ENCODE measurements at places on chromosomes 4 and X. TPM values are rescaled to one million over a fixed set of nuclear protein-coding genes. Genes with fewer than 3 reads are reported as not detected.

DNA sequence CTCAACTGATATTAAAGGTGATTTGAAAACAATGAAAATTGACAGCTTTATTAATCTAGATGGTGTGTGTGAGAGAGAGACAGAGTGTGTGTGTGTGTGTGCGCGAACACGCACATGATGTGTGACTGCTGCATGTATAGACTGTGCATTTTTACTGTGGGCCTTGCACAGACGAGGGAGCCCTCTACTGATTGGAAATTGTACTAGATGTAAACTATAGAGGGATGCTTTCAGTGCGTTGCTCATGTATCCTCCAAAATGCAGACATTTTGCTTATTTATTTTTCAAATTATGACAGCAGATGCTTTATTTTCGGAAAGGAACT lies 168.4 kb upstream of the GK2 start:
- peak; percentile 61 for DNase-seq

GRCh38 chrX:151821226-151821625 lies 86.7 kb downstream of the CNGA2 start:
- no peak for DNase-seq

- DNase-seq: no peak
Observed at GRCh38 chrX:56800801-56801200, 71.8 kb downstream of the NBDY start.

GRCh38 chr4:803884-804283 lies 22.0 kb downstream of the CPLX1 start:
- DNase-seq: no peak

DNA sequence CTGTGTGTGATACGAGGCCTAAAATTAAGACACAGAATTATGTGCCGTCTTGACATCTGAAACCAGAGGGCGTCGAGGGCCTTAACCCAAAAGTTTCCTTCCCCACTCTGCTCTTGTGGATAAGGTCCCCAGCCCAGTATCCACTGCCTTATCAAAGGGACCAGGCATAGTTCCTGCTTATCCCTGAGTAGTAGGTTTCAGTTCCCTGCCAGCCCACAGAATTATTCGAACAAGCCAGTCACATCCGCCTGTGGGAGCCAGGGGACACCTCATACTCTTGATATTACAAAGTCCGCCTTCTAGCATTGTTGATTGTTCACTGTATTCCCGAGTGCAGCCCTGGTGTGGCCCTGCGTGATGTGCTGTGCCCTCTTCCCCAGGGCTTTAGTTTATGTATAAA lies 5.4 kb upstream of the MMRN1 start:
- DNase-seq: no peak

GRCh38 chr4:39937683-39938268 lies 39.9 kb downstream of the PDS5A start:
- no peak for DNase-seq

DNA sequence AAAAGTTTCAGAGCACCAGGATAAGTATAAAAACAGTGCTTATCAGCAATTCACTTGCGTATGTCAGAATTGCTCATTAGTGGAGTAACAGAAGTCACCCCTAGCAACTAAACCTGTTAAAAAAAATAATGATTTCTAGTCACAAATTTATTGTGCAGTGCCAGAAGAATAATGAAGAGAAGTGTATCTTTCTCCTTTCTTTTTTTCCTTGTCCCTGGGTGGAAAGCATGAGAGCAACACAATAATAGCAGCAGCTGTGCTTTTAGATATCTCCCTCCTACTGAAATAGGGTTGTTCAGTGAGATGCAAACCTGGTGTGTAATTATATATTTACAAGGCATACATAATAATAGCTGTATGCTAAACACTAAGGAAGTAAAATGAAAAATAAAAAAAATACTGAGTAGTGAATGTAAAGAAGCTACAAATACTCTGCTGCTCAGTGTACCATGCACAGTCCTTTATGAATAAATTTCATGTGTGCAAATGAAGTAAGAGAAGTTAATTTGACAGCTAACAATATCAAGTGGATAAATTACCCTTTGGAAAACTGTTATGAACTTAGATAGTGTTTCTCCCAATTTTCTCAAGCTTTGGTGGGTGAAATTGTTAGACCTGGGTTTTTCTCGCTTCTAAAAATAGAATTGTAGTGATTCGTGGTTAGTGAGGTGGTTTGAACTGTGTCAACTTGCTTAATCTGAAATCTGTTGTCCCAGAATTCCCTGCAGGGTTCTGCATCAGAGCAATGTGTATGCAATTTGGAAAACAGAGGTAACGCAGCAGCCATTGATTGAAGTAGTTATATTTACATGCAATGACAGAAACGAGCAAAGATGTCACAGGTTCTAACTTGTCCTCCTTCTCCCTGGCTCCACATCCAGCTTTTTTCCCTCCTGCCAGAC lies 125.7 kb upstream of the NDST3 start:
- no peak for DNase-seq

DNA sequence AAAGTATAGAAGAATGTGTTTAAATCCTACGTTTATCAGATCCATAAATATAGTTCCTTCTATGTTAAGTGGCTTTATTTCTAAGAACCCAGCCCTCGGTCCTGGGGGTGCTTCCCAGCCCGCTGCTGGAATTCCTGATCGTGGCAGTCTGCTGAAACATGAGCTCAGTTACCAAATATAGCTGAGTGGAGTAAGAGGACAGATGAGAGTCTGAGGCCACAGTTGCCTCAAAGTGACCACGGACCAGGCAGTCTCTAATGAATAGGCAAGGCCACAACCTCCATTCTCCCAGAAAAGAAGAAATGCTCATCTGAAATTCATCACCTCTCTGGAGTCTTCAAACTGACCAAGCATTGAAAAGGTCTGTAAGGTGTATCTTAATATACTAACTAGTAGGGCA lies at the start of gene PALLD:
PALLD (plus strand) TSS at position 219 of the 400 bp plus-strand sequence.
- DNase-seq: no peak

GRCh38 chr4:174746710-174747109 lies 82.3 kb downstream of the GLRA3 start:
- no peak for DNase-seq

GRCh38 chr4:41142376-41143310 lies 71.7 kb downstream of the APBB2 start:
- peak; percentile 70 for DNase-seq

- DNase-seq: no peak
Observed at GRCh38 chr4:183337349-183337748, 15.1 kb upstream of the CLDN24 start.

- DNase-seq: no peak
Observed at GRCh38 chrX:34900691-34901090, 41.9 kb upstream of the FAM47B start.

GRCh38 chrX:45699158-45699557 lies 498.5 kb upstream of the DIPK2B start:
- DNase-seq: no peak

DNA sequence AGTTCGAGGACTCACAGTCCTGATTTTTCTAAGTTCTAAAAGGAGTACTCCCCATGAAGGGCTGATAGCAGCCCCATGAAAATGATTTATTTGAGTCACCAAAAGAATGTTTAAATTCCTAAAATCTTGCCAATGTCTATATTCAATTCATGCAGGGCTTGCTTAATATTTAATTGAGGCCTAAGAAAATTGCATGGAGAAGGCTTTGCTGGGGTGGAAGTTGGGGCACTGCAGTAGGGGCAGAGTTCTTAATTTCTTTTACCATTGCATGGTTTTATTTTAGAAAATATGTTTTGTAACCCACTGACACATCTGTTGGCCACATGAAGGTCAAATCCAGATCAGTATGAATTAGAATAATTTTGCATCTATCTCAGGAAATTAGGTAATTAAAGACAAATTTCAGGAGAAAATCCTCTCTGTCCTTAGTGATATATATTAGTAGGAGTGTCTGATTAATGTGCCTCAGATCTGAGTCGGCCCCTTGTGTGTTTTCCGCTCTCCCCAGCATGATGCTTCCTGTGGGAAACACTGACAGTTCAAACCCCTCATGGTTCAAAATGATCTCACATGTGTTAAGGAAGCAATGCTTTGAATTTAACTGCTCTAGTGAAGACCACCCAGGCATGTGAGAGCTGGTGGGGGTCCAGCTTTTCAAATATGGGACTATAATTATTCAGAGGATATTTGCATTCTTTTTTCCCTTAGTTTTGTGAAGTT lies 54.0 kb upstream of the EGFL6 start:
- DNase-seq: no peak

DNA sequence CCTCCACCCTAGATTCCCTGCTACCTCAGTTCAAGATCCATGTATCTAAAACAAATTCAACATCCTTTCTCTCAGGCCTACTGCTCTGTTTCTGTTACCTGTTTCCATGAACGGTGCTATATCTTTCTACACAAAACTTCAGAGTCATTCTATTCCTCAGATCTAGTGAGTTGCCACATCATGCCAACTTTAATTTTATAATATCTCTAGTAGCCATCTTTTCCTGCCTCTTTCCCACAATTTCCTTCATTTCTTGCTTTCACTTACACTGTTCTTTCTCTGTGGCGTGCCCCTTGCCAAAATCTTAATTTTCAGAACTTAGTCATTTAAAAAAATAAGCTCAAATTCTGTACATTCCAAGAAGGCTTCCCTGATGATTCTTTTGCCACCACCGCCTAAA lies 15.2 kb downstream of the GUCY1A1 start:
- DNase-seq: no peak

DNA sequence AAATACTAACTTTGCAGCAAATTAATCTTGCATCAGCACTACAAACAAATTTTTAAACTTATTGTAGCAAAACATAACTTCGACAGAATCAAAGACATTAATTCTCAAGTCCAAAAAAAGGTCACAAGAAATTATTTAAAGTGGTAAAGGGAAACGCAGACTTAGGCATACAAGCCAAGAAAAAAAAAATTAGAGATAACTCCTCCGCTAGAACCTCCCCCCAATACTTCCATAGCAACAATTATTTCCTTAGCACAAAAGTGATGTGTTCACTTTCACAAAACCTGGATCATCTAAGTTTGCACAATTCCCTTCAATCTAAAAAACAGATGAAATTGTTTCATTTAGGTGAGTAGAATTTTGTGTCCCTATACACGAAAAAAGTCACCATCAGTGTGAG lies 1.1 kb downstream of the LRBA start:
- DNase-seq: no peak

DNA sequence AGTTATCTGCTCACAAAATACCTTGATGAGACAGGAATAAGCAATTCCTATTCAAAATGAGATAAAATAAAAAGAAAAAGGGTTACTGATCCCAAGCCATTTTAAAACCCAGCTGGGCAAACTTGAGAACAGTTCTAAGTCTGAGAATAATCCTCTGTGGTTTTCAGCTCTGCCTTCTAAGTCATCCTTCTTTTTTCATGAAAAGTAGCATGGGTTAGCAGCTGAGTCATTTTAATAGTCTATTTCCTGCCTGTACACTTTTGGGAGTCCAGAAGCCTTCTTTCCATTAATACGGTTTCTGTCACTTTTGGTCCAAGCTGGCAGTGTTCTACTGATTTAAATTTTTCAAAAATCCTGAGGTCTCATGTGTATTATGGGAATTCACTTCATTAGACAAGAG lies 374.3 kb downstream of the IQCM start:
- DNase-seq: no peak

TMEM271 gene
- polyA plus RNA-seq: not detected

IL15 gene
- polyA plus RNA-seq: 10.5 TPM

RHOXF2B gene
- not detected for polyA plus RNA-seq

ABLIM2 gene
- polyA plus RNA-seq: 7.4 TPM

PAGE1 gene
- not detected for polyA plus RNA-seq

AFM gene
- polyA plus RNA-seq: not detected

IL2 gene
- not detected for polyA plus RNA-seq

NRK gene
- 151 TPM for polyA plus RNA-seq

FAM9B gene
- 0.07 TPM for polyA plus RNA-seq

LRCH2 gene
- 6.8 TPM for polyA plus RNA-seq

MTNR1A gene
- not detected for polyA plus RNA-seq

Measured in muscle of arm (tissue), 14 donors.